ENCODE measurements at places on chromosomes 1 and 21. TPM values are rescaled to one million over a fixed set of nuclear protein-coding genes. Genes with fewer than 3 reads are reported as not detected.

Gene FLG
- 0.43 TPM for polyA plus RNA-seq

Gene TFF3
- 8.4 TPM for polyA plus RNA-seq

DNA sequence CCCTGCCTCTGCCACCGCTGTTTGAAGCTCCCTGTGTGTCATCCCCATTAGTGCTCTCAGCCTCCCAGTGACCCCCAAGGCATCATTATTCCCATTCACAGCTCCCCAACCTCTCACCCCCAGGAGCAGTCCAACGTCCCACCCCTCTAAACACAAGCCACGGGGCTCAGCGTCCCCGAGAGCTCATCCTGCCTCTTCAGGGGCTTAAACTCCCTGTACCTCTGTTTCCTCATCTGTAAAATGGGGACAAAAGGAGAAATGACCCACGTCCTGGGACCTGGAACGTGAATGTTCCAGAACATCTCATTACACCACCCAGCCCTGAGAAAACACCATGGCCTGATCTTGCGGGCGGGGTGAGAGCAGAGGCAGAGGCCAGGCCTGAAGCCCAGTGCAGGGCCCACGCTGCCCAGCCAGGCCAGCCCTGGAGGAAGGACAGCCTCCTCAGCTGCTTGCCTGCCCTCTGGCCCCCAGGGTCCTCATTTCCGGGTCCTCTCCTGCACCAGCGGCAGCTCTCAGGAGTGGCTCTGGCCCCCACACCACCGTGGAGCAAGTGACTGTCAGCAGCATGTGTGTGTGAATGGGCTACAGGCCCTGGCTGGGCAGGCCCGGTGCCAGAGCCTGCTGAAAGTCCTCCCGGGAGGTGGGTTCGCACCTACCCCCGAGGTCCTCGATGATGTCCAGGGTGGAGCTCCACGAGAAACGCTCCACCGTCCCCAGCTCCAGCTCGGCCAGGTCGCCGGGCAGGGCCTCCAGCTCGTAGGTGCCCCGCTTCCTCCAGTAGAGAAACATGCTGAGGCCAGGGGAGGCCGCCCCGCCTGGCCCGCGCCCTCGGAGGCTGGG, 14.1 kb upstream of the PLEKHG5 start:
- DNase-seq = no peak

- no peak for DNase-seq
These were observed 29.3 kb upstream of the ZBTB21 start for GRCh38 chr21:42039470-42039901.

- no peak for DNase-seq
These were observed 101.1 kb downstream of the ADARB1 start for GRCh38 chr21:45175326-45176095.

Measured in left lung (tissue), 14 donors.